ENCODE measurements at places on chromosomes 7 and 10.

DNA sequence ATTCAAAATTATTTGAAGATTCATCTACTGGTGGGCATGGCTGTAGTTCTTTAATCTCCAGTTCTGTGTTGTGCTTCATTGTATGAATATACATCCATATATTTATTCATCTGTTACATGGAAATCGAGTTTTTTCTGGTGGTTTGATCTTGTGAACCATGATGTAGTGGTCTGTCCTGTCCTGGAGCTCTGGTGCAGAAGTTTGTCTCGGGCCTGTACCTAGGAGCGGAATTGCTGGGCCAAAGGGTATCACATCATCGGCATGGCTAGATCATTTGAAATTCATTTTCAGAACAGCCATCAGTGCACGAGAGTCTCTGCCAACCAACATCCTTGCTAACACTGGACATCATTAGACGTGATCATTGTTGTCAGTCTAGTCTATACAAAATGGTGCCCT lies 107.0 kb downstream of the ELFN1 start:
- DNase-seq, result no peak

GRCh38 chr10:127990846-127991542 lies 84.1 kb downstream of the PTPRE start:
- DNase-seq, result no peak

DNA sequence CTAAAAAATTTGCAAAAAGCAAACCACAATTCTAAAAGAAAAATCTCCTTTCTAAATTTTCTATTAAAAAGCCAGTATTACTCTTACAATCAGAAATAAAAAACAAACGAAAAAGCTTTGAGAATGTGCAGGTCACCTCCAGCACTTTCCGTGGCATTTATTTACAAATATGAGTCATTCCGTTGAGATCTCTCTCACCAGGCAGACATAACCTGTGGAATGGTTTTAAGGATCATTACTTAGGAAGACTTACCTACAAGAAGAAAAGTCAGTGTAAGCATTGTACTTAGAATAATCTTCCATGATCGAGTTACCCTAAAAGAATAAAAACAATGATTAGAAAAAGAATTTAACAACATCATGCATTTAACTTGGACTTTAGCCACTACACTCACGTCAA lies 3.3 kb downstream of the SUN3 start:
- no peak for DNase-seq

- DNase-seq, result no peak
Observed at GRCh38 chr10:133568287-133568614, 2.9 kb upstream of the SYCE1 start.

- no peak for DNase-seq
Observed at GRCh38 chr10:26211781-26212444, 4.7 kb upstream of the GAD2 start.

DNA sequence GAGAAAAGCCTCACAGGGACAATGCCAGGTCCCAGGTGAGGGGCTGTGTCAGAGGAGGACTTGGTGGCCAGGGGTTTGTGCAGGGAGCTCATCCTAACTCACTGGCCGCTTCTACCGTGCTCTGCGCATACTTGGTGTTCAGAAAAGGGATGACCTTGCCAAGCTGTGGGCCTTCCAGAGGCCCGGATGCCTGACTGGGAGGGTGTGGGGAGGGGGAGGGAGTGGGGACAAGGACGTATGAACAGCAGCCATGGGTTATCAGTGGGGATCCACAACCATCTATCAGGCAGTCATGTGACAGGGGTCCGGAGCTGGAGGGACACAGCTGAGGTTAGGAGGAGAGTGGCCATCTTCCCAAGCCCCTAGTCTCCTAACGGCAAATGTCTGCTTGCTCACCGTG lies 6.2 kb downstream of the SFXN4 start:
- no peak for DNase-seq

DNA sequence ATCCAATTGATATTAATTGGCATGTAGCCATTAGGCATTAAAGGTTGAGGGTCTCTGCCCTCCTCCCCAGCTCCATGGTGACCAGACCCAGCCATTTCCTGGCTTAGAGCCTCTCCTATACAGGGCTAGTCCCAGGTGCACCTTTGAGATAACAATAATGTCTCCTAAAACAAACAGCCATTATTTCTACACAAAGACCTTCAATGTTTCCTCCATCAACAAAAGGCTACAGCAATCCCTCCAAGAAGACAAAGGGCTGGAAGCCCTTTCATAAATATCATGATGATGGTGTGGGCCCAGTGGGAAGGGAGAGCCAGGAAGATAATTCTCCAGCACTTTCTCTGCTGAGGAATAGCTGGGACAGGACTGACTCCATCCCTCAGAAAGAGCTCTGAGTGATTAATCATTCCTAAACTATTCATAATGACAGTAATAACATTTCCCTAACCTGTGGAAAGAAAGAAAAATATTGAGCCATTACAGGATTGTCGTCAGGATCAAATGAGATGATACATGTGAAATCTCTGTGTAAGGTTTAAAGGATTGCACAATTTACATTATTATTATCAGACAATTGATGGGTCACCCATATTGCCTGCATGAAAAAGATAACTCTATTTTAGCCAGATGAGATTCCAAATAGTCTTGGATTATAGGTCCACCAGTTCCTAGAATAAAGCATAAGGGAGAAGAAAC lies 10.2 kb downstream of the PKD2L1 start:
- DNase-seq, result no peak

DNA sequence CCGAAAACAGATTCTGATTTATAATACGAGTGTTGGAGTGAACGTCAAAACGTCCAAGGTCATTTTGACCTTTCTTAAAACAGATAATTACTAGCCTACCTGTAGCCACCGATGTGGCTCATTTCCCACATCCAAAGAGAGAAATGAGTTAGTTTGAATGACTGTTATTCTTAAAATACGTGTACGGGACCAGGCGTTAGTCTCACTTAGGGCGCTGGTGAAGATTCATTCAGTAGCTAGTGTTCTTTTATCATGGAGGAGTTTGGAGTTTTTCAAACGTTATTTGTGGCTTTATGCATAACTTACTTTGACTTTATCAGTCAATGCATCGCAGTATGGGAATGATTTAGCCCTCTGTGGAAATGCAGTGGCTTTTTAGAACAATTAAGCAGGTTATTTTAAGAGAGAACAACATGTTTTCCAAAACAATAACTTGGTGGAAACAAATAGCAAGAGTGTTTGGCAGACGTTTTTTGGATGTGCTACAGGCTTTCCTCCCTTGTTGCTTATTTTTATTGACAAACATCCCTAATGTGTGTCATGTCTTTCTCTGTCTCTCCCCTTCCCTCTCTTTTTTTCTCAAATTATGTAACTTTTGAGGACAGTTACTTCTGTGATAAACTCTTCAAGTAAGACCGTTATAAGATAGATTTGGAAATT lies 1.6 kb downstream of the BICC1 start:
- no peak for DNase-seq

All from DMS79 (cell line).